ENCODE measurements at places on chromosomes 11 and 22.

DNA sequence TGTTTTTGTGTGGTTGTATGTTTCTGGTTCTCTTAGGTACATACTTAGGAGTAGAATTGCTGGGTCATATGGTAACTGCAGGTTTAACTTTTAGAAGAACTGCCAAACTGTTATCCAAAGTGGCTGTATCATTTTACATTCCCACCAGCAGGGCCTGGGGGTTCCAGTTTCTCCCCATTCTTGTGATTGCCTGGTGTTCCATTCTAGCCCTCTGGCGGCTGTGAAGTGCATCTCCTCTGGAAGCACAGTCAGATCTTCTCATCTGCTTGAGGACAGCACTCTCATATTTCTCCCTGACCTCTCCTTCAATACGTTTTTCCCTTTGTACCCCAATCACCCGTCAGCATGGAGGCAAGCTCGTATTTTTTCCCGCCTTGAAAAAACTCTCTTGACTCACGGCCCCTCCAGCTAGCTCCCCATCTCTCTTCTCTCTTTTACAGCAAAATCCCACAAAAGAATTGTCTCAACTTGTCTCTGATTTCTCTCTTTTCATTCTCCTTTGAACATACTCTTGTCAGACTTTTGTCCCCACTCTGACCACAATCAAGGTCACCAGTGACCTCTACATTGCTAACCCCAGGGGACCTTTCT is 56.8 kb upstream of the THY1 start:
- DNase-seq, result no peak

DNA sequence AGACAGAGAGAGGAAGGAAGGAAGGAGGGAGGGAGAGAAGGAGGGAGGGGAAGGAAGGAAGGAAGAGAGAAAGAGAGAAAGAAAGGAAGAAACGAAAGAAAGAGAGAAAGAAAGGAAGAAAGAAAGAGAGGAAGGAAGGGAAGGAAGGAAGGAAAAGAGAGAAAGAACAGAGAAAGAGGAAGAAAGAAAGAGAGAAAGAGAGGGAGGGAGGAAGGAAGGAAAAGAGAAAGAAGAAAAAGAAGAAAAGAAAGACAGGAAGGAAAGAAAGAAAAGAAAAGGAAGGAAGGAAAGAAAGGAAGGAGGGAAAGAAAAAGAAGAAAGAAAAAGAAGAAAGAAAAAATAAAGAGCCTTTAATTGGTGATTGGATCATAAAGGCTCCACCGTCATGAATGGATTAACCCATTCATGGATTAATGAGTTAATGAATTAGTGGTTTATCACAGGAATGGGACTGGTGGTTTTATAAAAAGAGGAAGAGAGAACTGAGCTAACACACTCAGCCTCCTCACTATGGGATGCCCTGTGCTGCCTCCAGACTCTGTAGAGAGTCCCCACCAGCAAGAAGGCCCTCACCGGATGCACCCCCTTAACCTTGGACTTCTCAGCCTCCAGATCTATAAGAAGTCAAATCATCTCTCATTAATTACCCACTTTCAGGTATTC is 9.0 kb upstream of the PLAAT2 start:
- DNase-seq, result no peak

DNA sequence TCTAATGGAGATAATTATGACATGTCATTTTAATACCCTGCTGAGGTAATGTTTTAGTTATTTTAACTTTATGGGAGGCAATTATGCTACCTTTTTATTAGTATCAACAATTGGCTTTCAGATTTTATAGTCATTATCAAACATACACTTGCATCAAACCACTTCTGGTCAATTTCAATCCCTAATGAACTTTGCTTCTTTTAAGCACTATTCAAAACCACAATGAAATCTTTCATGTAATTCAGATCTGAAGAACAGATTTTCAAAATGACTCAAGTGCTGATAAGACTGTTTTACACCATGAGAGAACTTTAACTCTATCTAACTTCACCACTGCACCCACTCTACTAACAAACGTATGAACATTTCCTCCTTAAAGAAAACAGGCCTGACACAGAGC is 25.9 kb upstream of the CCDC34 start:
- no peak for DNase-seq

DNA sequence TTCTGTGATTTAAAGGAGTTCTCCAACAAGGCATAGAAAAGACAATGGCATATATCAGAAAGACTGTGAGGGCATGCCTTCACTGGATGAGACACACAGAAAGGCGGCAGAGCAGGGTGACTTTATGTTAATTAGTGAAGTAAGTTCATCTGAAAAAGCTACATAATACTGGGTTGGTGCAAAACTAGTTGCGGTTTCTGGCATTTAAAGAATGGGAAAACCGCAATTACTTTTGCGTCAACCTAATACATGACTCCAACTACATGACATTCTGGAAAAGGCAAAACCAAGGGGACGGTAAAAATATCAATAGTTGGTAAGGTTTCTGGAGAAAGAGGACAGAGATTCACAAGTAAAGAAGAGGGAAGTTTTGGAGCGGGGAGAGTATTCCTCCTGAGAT is 5.1 kb downstream of the RFPL1 start:
- no peak for DNase-seq

DNA sequence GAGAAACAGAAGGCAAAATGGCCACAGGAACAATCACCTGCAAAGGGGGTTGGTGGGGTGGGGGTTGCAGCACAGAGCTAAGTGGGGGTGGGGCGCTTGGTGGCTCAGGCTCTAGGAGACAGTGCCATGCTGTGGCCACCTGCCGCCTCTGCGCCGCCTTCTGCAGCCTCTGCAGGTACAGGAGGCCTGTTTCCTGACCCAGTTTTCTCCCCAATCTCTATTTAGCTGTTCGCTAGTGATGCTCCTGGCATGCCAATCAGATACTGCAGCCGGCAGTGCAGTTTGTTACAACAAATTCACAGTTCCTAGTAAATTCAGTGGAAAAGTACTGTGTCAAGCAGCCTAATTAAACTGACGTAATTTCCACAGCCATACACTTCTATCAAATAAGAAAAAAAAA is 106.4 kb downstream of the SERGEF start:
- DNase-seq, result no peak

GRCh38 chr11:45603946-45604682 is 61.3 kb downstream of the CHST1 start:
- DNase-seq, result no peak

Measured in stimulated activated CD4-positive, alpha-beta T cell treated with anti-CD3 and anti-CD28 coated beads, TNF-alpha, amount 100 ng/mL, for 48 hours (primary cell).